Epithelial cell of esophagus (primary cell): ENCODE measurements at places on chromosomes 3 and 15.

- no peak for DNase-seq
Measured at GRCh38 chr3:4517643-4518311, 24.6 kb downstream of the ITPR1 start.

- peak; percentile 66 for DNase-seq
Measured at GRCh38 chr3:120182613-120183511, 88.6 kb upstream of the GSK3B start.

DNA sequence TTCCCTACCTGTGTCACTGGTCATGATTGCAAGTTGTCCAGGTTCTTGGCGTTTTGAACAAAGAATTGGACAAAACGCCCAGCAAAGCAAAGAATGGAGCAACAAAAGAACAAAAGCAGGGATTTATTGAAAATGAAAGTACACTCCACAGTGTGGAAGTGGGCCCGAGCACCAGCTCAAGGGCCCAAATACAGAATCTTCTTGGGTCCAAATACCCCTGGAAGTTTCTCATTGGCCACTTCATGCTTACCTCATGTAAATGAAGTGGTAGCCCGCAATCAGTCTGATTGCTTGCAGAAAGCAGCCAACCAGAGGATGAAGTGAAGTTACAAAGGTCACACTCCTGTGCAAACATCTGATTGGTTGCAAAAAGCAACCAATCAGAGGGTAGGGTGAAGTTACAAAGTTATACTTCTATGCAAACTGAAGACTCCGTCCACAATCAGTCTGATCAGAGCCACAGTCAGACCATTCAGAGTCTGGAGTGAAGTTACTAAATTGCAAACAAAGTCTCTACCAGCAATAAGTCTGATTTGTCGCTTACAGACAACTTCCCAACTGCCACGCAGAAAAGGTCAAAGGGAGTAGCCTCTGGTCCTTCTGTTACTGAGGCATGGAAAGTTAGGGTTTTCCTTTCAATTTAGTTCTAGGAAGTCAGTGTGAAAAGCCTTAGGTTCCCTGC, 8.3 kb upstream of the TM4SF1 start:
- DNase-seq = no peak

DNA sequence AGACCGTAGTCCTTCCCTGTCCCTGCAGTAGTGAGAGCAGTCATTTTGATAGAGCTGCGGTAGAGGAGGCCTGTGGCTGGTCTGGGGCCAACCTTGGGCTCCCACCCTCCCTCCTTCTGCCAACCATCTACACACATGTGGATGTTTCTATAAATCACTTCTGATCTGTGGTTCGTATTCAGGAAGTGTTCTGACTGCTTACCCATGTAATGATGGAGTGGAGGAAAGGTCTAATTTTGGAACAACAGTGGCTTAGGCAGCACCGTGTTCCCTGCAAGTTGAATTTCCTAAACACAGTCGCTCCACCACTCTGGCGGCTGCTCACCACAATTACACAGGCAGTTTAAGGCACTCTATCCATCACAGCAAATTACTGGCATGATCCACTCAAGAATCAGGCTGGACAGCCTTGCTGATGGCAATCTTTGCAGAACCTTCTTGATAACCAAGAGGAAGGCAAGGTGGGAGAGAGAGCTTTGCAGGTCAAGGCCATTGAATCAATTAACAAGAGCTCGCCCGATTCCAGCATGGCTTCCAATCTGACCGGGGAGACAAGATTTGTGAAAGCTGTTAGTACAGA, 104.7 kb upstream of the VEPH1 start:
- no peak for DNase-seq

- DNase-seq = no peak
Measured at GRCh38 chr3:53773021-53773436, 73.2 kb downstream of the CHDH start.

DNA sequence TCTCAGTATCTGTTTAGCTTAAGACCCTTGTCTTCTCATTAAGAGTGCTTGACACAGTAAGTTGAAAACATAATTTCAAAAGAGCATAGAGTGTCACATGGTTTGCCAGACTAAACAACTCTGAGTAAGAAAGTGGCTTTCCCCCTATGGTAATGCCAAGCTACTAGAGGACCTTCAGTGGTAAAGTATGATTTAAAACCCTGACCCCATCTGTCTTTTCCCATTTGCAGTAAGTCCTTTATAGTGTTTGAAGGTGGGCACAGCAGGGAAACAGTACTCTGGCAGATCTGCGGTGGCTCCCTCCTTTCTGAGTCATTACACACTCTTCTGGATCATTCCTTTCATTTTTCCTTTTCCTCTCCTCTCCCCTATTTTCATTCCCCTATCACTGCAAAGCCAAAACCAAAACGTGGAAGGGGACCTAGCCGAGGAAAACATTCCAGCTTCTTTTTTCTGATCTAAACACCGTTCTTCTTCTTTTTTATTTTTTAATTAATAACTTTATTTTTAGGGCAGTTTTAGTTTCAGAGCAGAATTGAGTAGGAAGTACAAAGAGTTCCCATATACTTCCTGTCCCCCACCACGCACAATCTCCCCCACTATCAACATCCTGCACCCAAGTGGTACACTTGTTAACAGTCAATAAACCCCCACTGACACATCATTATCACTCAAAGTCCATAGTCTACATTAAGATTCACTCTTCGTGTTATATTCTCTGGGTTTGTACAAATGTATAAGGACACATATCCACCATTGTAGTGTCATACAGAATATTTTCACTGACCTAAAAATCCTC, 74.7 kb downstream of the PPARG start:
- DNase-seq = no peak

GRCh38 chr3:151201051-151201730, 1.8 kb downstream of the GPR171 start:
- DNase-seq = no peak

DNA sequence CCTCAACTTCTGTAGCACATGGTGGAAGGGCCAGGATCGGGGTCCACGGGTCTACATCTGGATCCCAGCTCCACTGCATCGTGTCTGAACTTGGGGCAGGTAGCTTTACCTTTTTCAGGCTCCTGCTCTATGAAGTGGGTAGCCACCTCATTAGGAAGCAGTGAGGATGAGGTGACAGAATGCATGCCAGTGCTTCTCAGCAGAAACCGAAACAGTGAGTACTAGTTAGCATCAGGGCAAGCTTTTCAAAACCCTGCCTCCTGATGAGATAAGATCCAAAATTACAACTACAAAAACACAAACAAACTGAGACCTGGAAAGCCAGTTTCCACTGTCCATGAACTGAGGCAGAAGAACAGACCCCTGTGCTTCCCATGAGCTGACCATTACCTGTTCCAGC, 77.4 kb downstream of the ANXA2 start:
- DNase-seq = no peak

GRCh38 chr3:141237701-141238521, 6.3 kb downstream of the PXYLP1 start:
- DNase-seq = no peak
